ENCODE measurements at places on chromosomes 5 and 9. TPM values are rescaled to one million over a fixed set of nuclear protein-coding genes. Genes with fewer than 3 reads are reported as not detected.

The CAMK4 gene
- 3.0 TPM for total RNA-seq

The CD14 gene
- total RNA-seq: 0.35 TPM

The TMEM171 gene
- 0.92 TPM for total RNA-seq

The ADAMTSL1 gene
- total RNA-seq: 0.28 TPM

All from airway epithelial cell (primary cell).